Endodermal cell (in vitro differentiated cells): ENCODE measurements at places on chromosomes 7 and 10. TPM values are rescaled to one million over a fixed set of nuclear protein-coding genes. Genes with fewer than 3 reads are reported as not detected.

DNA sequence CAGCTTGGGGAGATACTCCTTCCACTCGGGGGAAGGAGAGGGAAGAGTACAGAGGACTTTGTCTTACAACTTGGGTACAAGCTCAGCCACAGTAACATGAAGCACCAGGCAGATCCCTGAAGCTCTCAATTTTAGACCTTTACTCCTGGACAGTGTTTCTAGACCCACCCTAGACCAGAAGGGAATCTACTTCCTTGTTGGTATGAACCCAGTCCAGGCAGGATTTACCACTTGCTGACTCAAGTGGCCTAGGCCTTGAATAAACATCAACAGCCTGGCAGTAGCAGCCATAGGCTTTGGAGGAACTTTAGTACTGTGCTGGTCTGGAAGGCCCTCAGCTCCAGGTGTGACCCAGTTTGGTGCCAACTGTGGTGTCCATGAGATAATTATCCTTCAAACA lies 173.1 kb downstream of the ADRA2A start:
- no peak for DNase-seq

- no peak for DNase-seq
These were observed 181.9 kb upstream of the VSTM2A start for GRCh38 chr7:54360075-54360840.

DNA sequence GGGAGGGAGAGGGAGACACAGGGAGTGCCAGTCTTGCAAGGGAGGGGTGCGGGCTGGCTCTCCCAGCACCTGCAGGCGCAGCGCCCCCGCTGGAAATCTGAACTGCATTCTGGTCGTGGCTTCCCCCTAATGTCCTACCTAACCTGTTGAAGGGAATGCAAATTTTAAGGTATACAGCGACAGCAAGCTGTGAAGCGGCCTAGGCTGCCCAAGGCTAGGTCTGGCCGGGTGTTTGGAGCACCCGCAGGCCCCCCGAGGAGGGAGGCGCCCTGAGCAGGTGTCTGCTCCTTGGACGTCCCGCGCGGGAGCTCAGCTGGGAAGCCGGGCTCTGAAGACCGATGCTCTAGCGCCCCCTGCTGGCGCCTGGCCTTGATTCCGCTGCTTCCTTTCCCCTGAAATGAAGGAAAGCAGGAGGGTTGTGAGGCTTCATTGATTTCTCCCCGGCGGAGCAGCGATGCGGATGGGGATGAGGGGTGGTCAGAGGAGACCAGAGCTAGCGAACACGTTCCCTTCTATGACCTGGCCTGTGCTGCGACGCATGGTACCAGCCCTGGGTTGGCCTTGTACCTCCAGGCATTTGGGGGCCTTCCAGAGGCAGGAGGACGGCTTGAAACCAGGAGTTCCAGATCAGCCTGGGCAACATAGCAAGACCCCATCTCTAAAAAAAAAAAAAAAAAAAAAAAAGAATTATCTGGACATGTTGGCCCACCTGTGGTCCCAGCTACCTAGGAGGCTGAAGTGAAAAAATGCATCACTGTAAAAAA lies 601.3 kb downstream of the GALNT17 start:
- peak; percentile 98 for DNase-seq

GRCh38 chr10:70984986-70985722 lies 96.8 kb upstream of the PCBD1 start:
- no peak for DNase-seq

DNA sequence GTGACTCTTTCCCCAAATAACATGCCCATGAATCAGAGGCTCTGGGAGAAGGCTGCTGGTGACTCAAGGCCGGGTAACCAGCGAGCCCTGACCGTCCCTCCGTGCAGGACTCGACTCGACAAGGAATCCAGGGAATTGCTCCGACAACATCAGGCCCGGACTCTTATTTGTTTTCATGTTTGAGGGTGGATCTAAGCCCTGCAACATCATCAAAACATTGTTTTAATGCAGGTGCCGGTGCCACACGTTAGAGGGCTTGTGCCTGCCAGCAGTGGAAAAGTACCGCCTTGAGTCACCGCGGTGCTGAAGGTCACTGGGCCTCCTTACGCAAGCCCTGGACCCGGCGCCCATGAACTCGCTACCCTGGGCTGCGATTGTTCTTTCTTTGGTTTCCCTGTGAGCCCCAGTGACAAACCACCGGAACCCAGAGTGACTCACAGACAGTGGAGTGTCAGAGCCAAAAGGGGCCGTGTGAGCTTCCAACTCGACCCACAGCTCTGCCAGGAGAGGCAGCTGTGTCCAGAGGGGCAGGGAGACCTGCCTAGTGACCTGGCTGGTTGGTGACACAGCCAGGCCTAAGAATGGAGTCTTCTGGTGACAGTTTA lies 139.4 kb upstream of the SHH start:
- no peak for DNase-seq

DNA sequence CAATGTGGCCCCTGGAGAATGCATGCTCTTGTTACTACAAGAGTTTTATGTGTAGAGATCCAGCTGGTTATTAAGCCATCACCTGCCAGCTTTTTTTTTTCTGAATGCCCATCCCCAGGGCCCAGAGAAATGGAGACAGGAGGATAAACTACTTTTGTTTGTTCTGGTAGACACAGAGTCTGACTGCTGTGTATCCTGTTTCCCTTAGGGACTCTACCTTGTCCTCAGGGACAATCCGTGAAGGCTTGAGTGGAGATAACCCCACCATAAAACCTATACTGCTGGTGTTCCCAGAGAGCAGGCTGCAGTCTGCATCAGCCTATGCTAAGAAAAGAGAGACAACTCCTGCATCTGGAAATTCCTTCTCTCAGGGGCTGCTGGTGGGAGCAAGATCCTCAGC lies at the start of gene OR2A5:
OR2A5 (plus strand) TSS at position 301 of the 400 bp plus-strand sequence. CDS start 1,454 bp downstream, outside the sequence.
- DNase-seq: no peak

DNA sequence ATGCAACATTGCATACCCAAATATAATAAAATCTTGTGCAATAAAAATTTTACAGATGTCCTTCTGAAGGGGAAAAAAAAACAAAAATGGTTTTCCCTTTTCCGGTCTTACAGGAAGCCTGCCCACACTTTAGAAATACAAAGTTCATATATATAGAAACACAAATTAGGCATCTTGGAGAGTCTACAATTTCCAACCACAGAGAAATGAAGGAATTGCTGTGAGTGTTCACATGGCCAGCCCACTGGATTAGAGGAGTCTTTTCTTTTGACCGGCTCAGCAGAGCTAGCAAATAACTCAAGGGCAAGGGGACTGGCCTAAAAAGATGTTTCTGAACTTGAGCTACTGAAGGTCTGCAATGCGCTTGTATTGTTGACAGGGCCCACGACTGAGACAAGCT lies 92.4 kb downstream of the GLI3 start:
- DNase-seq: no peak

- no peak for DNase-seq
These were observed 56.6 kb downstream of the CUX1 start for GRCh38 chr7:101874028-101874427.

GRCh38 chr7:113179313-113179712 lies 61.0 kb upstream of the SMIM30 start:
- DNase-seq: no peak

DNA sequence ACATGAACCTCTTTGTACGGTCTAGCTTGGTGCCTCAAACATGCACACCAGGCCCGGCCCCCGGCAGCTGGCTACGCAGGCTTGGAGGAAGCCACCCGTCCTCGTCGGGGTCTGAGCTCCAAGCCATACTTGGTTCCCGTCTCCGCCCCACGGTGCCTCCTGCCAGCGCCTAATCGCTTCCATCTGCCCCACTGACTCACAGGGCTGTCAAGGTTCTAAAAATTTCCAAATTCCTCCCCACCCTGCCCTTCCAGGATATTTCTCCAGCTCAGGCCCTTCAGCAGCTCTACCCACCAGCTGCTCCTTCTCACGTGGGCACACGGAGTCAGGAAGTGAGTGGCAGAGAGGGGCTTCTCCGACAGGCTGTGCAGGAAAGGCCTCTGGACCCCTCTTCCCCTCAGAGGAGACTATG lies 38.8 kb downstream of the TMEM270 start:
- DNase-seq: peak; percentile 48

- DNase-seq: no peak
These were observed 66.5 kb downstream of the MAP3K8 start for GRCh38 chr10:30500534-30500933.

DNA sequence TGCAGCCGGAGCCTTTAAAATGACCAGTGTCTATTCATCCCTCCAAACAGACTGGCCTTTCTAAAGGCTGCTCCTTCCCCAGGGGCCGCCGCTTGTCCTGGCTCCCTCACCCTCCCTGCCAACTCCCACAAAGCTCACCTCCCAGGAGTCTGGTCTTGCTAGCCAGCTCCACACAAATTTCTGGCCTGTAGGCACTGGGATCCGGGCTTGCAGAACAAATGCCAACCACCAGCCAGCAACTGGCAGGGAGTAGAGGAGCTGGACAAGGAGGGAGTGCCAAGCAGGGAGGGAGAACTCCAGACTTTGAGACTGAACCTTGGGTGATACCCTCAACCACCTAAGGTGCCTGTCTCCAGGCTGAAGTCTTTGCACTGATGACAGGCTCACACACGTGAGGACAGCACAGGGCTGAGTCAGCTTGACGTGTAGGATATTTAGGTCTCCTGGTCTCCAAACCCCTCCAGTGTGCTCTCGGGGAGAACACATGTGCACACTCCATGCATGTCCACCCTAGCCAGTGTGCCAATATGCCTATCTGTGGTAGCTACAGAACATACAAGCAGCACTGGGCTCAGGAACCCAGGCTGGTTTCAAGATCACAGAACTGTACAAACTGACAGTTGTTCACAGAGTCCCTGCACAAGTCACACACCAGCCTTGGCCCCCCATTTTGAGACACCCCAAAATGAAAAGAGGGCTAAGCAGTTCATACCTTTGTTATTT lies 6.0 kb downstream of the PAX2 start:
- no peak for DNase-seq

GRCh38 chr7:127802845-127803244 lies 150.9 kb downstream of the SND1 start:
- no peak for DNase-seq

GRCh38 chr10:44713307-44713706 lies 197.8 kb upstream of the TMEM72 start:
- DNase-seq: no peak

DNA sequence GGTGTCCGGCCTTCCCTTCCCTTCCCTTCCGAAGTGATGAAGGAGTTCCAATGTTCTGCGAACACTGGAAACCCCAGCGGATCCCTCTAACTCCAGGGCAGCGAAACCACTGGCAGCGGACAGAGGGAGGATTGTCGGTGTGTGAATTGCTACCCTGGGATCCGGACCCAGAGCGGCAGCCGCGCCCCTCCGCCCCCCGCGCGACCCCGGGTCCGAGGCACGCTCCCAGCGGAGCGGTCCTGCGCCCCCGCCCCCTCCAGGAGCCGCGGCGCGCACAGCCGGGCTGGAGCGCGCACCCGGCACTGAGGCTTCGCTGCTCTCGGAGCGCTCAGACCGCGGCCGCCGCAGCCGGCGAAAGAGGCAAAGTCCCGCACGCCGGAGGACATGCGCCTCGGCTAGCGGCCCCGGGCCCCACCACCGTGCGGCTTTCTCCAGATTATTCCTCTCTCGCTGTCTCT lies at the start of gene PTPRZ1:
PTPRZ1 (plus strand) TSS at position 331 of the 458 bp plus-strand sequence. CDS start 339 bp downstream, outside the sequence.
- peak; percentile 91 for DNase-seq

Gene TMEM213
- total RNA-seq: not detected in 2 replicates

Gene SFXN4
- 13.0 to 24.0 TPM (median 23.2 TPM) in 3 replicates for total RNA-seq

Gene COL26A1
- total RNA-seq: 33.2 to 47.6 TPM (median 47.0 TPM) in 3 replicates

Gene ASZ1
- not detected in 3 replicates for total RNA-seq

Gene C7orf33
- total RNA-seq: not detected in 3 replicates

Gene ITGA8
- 0.17 to 0.66 TPM (median 0.24 TPM) in 3 replicates for total RNA-seq

Gene ATG9B
- 2.6 and 3.0 TPM in 2 replicates for total RNA-seq

Gene MBL2
- not detected in 2 replicates for total RNA-seq

Gene CHST15
- total RNA-seq: 7.5 to 12.7 TPM (median 8.4 TPM) in 3 replicates
